ENCODE measurements at places on chromosomes 1 and 21. TPM values are rescaled to one million over a fixed set of nuclear protein-coding genes. Genes with fewer than 3 reads are reported as not detected.
A peak's percentile ranks its signal among the peaks of the same experiment; 100 is the strongest.

DNA sequence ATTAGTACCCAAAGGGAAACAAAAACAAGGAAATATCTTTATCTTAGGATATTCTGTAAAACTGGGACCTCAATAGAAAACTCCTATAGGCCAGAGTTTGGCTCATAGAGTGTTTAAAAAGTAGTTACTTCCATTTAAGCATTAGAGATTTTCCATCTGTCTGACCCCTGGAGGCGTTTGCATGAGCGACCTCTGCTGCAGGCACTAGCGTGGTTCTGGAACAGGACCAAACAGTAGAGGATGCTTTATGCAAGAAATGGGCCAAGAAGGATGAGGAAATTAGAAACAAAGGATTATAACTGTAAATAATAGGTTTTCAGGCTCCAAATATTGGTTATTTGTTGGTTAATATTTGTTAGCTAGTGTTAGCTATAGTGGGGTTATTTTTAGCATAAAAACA is 5.7 kb downstream of the ZBTB40 start:
- peaks cover 26% of the 10 kb centered on the region for H3K4me1 ChIP-seq
- no peak overlapping the region for H3K27ac ChIP-seq
- DNase-seq = no peak
- peaks cover 3% of the 10 kb centered on the region for H3K36me3 ChIP-seq
- no peaks in the 10 kb centered on the region for H3K27me3 ChIP-seq
- H3K4me3 ChIP-seq = no peak overlapping the region

DNA sequence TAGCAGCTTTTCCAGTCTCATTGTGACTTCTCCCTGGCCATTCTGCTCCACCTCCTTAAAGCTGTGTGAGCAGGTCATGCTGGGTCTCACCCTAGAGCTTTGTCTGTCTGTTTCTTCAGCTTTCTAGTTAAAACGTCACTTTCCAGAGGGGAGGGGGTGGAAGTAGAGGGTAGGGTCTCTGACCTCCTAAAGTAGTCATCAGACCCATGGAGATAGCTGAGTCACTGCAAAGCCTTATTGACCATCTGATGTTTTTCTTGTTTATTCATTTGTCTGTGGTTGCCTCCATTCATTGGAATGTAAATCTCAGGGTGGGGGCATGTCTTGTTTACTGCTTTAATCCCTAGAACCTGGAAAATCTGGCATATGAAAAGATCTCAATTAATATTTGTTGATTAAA is 52.7 kb downstream of the ELF3 start:
- H3K27ac ChIP-seq = no peak overlapping the region
- no peak for DNase-seq
- no peaks in the 10 kb centered on the region for H3K36me3 ChIP-seq
- H3K4me3 ChIP-seq = no peak overlapping the region

DNA sequence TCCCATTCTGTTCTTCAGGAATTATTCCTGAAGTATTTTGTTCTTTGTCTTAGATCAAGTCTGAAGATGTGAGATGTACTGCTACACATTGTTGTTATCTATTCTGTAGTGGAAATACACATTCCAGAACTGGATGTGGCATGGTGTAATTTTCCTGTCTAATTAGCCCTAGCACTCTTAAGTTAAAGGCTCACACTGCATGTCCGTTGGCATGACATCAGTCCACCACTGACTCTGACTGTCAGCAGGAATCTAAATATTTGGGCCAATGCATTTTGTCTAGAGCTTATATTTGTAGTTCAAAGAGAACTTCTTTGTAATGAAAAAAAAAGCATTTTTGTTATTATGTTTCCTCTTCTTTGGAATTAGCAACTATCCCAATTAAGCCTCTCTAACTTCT is 201.0 kb downstream of the S1PR1 start:
- H3K27ac ChIP-seq = no peak overlapping the region
- no peaks in the 10 kb centered on the region for H3K4me1 ChIP-seq
- H3K36me3 ChIP-seq = no peaks in the 10 kb centered on the region
- peaks cover 15% of the 10 kb centered on the region for H3K27me3 ChIP-seq
- DNase-seq = no peak
- no peak overlapping the region for H3K4me3 ChIP-seq

- H3K27me3 ChIP-seq = peaks cover 2% of the 10 kb centered on the region
- H3K4me3 ChIP-seq = peak overlapping the region; percentile 93
- peaks cover 31% of the 10 kb centered on the region for H3K36me3 ChIP-seq
- peak overlapping the region; percentile 98 for H3K27ac ChIP-seq
Measured at GRCh38 chr1:46246548-46247435, 771 bp upstream of the RAD54L start.

The RNF220 gene
- 79.5 TPM for total RNA-seq

DNA sequence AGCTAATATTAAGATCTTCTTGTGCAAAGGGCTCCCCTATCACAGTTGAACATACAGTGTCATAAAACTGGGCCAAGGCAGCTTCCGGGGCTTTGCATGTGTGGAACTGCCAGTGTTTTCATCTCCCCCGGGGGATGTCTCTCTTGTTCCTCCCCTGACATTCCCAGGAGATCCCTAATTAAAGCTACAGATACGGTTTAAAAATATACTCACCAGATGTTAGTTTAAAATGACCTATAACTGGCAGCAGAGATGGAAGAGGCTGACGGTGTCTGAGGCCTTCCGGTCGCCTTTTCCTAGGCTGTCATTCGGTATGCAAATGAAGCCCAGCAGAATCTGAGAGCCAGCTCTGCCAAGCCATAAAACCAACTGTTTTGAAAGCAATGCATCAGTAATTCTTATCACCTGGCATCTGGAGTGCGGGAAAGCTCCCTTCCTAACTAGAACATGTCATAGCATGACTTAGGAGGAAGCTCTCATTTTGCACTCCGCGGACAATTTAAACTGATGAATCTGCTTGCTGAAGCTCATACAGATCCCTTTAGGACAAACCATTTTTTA is 436.5 kb upstream of the VAMP3 start:
- no peak overlapping the region for H3K4me3 ChIP-seq
- no peaks in the 10 kb centered on the region for H3K36me3 ChIP-seq
- no peak overlapping the region for H3K27ac ChIP-seq
- no peaks in the 10 kb centered on the region for H3K4me1 ChIP-seq
- H3K27me3 ChIP-seq = no peaks in the 10 kb centered on the region

DNA sequence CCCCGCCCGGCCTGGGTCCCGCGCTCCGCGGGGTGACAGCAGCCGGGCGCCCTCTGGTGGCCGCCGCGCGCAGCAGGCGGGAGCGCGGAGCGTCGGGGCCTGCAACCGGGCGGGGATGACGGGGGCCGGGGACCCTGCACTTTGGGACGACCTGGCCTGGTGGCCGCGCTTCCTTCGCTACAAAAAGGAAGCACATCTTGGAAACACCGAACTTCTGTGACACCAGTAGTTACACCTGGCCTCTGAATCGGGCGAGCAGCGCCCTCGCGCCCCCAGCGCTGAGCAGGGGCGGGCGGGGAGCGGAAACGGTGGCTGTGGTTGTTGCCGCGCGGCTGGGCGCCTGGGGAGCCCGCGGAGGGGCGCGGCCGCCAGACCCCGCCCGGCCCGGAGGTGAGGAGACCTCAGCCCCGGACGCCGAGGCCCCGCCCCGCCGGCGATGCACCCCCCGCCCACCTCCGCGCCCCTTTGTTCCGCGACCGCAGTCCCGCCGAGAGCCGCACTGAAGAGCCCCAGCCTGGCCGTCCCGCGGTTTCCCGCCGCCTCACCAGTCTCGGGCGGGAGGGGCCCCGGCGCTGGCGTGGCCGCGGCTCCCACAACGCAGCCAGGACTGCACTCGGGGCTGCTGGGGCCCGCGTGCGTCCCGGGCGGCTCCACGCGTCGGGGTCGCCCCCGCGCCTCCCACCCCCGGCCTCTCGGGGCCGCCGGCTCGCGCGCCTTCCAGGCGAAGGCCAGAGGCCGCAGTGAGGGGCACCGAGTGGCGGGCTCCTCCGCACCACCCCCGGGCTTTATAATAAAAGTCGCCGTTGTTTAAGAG is 59.3 kb downstream of the H3-3A start:
- peak; percentile 78 for DNase-seq
- H3K4me1 ChIP-seq = peaks cover 41% of the 10 kb centered on the region
- no peaks in the 10 kb centered on the region for H3K36me3 ChIP-seq
- H3K27ac ChIP-seq = peak overlapping the region; percentile 84

The LRRC3 gene
- 3.4 TPM for total RNA-seq

The FCRLB gene
- 0.97 TPM for total RNA-seq

- no peaks in the 10 kb centered on the region for H3K4me1 ChIP-seq
- no peaks in the 10 kb centered on the region for H3K27me3 ChIP-seq
- no peak overlapping the region for H3K4me3 ChIP-seq
- no peak overlapping the region for H3K27ac ChIP-seq
Measured at GRCh38 chr1:53639251-53639763, 99.7 kb downstream of the GLIS1 start.

The BSND gene
- not detected for total RNA-seq

The TMEM167B gene
- total RNA-seq = 21.2 TPM

The CSMD2 gene
- total RNA-seq = not detected

DNA sequence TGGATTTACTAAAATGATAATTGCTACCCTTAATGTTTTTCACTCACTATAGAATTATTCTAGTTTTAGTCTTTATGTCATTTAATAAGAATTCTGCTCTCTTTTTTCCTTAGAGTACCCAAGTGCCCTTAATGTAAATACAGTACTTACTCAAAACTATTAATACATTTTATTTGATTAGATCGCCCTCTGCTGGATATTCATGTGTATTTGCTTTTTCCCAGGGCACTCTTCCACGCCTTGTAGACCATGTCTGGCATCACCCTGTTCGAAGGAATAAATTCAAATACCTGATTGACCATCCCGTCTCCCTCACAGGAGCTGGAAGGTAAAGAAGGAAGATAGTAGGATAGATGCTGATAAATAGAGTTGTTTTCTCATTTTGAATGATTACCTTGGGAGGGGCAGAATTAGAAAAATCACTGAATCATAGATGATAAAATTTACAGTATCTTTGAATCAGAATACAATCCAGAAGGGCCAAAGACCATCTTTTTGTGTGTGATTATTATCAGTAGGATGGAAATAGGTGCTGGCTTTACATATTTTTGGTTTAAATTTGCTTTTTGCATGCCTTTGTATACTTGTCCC is 4.1 kb downstream of the AXDND1 start:
- H3K36me3 ChIP-seq = no peaks in the 10 kb centered on the region
- H3K27me3 ChIP-seq = no peaks in the 10 kb centered on the region
- peak; percentile 55 for DNase-seq
- no peak overlapping the region for H3K27ac ChIP-seq
- H3K4me1 ChIP-seq = peaks cover 7% of the 10 kb centered on the region

The LCE2B gene
- not detected for total RNA-seq

The C1orf94 gene
- not detected for total RNA-seq

GRCh38 chr1:240295811-240296210 is 204.1 kb downstream of the FMN2 start:
- H3K27me3 ChIP-seq = no peaks in the 10 kb centered on the region
- H3K4me1 ChIP-seq = no peaks in the 10 kb centered on the region
- no peak for DNase-seq
- no peak overlapping the region for H3K27ac ChIP-seq
- H3K36me3 ChIP-seq = no peaks in the 10 kb centered on the region
- no peak overlapping the region for H3K4me3 ChIP-seq

GRCh38 chr1:22971161-22971560 is 1.5 kb downstream of the LACTBL1 start:
- no peaks in the 10 kb centered on the region for H3K4me1 ChIP-seq
- H3K27me3 ChIP-seq = peaks cover 40% of the 10 kb centered on the region
- no peak overlapping the region for H3K27ac ChIP-seq
- no peak for DNase-seq

- H3K4me3 ChIP-seq = no peak overlapping the region
Measured at GRCh38 chr1:200346700-200347099, 63.1 kb downstream of the ZNF281 start.

- H3K36me3 ChIP-seq = no peaks in the 10 kb centered on the region
- H3K27me3 ChIP-seq = no peaks in the 10 kb centered on the region
- no peak overlapping the region for H3K27ac ChIP-seq
- no peak for DNase-seq
Measured at GRCh38 chr1:245871915-245872314, 635.2 kb downstream of the SMYD3 start.

The DCST1 gene
- total RNA-seq = not detected

DNA sequence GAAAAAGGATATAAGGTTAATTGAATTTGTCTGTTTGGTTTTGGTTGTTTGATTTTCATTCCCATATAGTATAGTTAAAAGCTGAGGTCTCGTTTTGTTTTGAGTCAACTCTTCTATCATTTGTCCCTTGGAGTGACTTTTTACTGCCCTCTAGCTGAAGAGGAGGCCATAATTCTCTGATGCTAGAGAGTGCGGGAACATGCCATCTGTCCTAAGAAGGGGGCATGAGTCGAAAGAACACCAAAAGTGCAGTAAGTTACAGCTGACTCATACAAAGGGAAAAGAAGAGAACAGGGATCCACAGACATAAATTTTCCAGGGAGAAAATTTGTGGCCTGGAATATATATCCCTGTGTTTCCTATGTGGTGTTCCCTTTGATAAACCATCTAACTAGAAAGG is 4.1 kb downstream of the KRTAP21-3 start:
- H3K36me3 ChIP-seq = no peaks in the 10 kb centered on the region
- H3K4me1 ChIP-seq = peaks cover 9% of the 10 kb centered on the region
- H3K4me3 ChIP-seq = no peak overlapping the region
- no peak overlapping the region for H3K27ac ChIP-seq

DNA sequence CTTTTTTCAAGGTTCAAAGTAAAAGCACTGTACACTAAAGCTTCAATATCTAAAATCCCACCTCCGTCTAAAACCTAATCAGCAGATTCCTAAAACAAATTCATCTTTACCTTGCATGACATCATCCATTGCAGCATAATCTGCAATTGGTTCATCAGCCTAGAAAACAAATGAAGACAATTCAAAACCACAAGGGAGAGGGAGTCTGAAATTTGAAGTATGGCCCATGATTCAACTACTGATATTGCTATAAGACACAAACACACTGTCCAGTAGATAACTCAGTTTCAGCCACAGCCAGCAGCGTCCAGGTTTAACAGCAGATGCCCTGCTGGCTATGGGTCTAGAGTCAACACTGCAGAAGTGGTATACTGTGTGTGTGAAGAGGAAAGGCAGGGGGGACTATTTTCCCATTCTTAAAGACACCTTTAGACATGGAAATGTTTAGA is 17.9 kb upstream of the RAP1GAP start:
- H3K27me3 ChIP-seq = no peaks in the 10 kb centered on the region
- H3K4me3 ChIP-seq = no peak overlapping the region
- DNase-seq = no peak
- no peaks in the 10 kb centered on the region for H3K4me1 ChIP-seq
- no peak overlapping the region for H3K27ac ChIP-seq

DNA sequence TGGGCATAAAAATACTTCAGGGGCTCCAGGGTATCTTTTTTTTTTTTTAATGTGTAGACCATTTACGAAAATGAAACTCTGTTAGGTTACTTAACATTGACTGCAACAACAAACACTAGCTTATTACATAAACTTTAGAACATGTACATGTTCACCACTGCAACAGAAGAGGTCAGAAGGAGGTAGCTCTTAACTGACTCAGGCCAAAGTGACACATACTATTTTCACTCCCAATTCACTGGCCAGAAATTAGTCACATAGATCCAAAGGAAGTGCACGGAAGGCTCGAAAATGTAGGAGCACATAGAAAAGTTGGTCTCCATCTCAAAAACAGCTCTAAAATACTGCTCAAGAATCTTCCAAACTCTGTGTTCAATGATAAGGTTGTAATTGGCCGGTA is 107.2 kb downstream of the AKT3 start:
- H3K4me3 ChIP-seq = no peak overlapping the region
- DNase-seq = no peak
- peaks cover 11% of the 10 kb centered on the region for H3K4me1 ChIP-seq
- peaks cover 3% of the 10 kb centered on the region for H3K36me3 ChIP-seq
- no peak overlapping the region for H3K27ac ChIP-seq

- H3K4me1 ChIP-seq = peaks cover 22% of the 10 kb centered on the region
- H3K27ac ChIP-seq = no peak overlapping the region
- H3K4me3 ChIP-seq = no peak overlapping the region
- H3K27me3 ChIP-seq = no peaks in the 10 kb centered on the region
- no peaks in the 10 kb centered on the region for H3K36me3 ChIP-seq
Measured at GRCh38 chr1:158998781-158999161, 10.9 kb upstream of the IFI16 start.

The KRTAP19-1 gene
- total RNA-seq = not detected

The LYPD8 gene
- total RNA-seq = not detected

The TRIM58 gene
- total RNA-seq = 0.21 TPM

All from activated CD8-positive, alpha-beta T cell treated with anti-CD3 and anti-CD28 coated beads, Interleukin-2, amount 10 ng/mL, durations not matched to agents 7 days and 5 days (primary cell).